Epithelial cell of proximal tubule (primary cell): ENCODE measurements at places on chromosomes 3 and 15. TPM values are rescaled to one million over a fixed set of nuclear protein-coding genes. Genes with fewer than 3 reads are reported as not detected.

- no peak for DNase-seq
Measured at GRCh38 chr3:20043825-20044224, 3.6 kb downstream of the KAT2B start.

DNA sequence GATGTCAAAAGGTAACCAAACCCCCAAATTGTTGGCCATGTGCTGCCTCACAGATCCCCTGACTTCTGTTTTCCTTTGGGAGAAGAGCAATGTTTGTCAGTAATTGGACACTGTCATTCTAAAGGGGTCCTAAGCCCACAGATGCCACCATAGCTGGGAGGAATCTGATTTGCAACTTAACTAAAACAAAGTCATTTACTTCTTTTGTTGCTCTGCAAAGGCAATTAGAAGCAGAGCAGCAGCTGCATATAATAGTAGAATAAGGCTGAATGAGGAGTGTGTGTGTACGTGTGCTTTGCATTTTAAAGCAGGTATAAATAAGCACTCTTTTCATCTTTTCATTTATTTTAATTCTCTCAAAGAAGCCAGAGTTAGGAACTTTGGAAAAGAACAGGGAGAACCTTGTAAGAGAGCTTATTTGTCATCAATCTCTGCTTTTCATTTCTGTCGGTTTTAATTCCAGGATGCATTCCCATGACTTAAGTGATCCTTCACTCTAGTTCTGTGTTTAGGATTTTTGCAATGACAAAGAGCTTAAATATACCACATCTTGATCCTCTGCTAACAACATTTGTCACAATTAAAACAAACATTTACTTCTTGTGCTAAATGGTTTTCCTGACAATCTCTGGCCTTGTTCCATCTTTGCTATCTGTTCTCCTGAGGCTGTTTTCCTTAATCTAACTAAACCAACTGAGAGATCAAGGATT is 530.2 kb upstream of the CBLB start:
- no peak for DNase-seq

CNTN4 gene
- total RNA-seq: 0.14 and 1.6 TPM in 2 replicates

DNA sequence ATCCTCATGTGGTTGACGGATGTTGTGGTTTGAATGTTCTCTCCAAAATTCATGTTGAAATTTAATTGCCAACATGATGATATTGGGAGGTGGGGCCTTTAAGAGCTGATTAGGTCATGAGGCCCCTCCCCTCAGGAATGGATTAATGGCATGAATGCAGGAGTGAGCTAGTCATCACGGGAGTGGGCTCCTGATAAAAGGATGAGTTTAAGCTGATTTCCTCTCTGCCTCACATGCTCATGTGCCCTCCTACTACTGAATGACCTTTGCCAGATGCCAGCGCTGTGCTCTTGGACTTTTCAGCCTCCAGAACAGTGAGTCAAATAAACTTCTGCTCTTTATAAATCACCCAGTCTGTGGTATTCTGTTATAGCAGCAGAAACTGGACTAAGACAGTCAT is 111.2 kb downstream of the MYO5A start:
- no peak for DNase-seq

SERINC4 gene
- not detected in 2 replicates for total RNA-seq

NANOGP8 gene
- not detected in 2 replicates for total RNA-seq
